Stimulated activated CD8-positive, alpha-beta memory T cell treated with anti-CD3 and anti-CD28 coated beads, Interleukin-4, amount 100 ng/mL, for 24 hours (primary cell): ENCODE measurements at places on chromosomes 12 and 14.

DNA sequence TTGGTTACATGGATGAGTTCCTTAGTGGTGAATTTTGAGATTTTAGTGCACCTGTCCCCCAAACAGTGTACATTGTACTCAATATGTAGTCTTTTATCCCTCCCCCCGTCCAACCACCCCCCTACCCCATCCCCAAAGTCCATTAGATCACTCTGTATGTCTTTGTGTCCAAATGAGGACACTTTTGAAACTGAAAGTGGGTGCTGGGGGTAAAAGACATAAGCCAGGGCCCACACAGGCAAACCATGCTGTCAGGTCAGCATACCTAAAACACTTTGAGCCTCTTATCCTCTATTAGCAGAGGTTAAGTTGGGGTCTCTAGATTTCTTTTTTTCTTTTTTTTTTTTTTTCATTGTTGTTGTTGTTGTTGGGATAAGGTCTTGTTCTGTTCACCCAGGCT, 31.3 kb upstream of the KICS2 start:
- DNase-seq: no peak

GRCh38 chr12:26867080-26867479, 34.1 kb upstream of the ITPR2 start:
- DNase-seq: no peak

GRCh38 chr14:68367536-68367935, 425.3 kb downstream of the ZFP36L1 start:
- DNase-seq: no peak

GRCh38 chr14:67580336-67581171, 19.5 kb downstream of the PIGH start:
- DNase-seq: no peak

DNA sequence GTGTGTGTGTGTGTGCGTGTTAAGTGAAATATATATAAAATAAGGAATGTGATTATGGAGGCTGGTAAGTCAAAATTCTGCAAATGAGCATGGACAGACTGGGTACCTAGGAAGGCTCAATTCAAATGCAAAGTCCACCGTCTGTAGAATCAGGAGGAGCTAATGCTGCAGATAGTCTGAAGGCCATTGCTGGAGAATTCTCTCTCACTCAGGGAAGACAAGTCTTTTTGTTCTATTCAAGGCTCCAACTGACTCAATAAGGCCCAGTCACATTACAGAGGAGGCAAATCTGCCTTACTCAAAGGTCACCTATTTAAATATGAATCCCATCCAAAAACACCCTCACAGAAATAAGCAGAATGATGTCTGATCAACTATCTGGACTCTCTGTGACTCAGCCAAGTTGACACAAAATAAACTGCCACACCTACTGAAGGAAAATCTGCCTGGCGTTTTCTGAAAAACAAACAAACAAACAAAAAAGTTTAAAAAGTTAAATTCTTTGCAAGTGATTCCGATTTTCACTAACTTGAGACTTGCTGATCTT, 684 bp upstream of the KLRF2 start:
- no peak for DNase-seq

- DNase-seq: no peak
Observed at GRCh38 chr12:30862486-30862885, 64.1 kb upstream of the TSPAN11 start.

DNA sequence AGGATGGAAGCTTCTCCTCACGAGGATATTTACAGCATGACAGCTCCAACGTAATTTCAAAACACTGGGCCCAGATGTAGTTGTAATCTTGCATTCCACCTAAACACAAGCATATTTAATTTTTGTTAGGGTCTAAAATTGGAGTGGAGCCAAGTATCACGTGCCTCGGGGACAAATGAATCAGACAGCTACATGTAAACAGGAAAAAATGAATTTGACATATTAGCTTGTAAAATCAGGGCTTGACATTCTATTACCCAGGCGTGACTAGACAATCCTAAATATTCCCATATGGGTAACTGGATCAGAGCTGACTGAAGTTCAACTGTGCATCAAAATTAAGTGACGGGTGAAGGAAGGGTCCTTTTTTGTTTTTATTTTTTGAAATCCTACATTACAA, 59.0 kb downstream of the MDM2 start:
- DNase-seq: no peak

- no peak for DNase-seq
Observed at GRCh38 chr12:57477710-57478681, 1.7 kb downstream of the ARHGAP9 start.

- no peak for DNase-seq
Observed at GRCh38 chr12:99122496-99122895, 477.4 kb downstream of the APAF1 start.

DNA sequence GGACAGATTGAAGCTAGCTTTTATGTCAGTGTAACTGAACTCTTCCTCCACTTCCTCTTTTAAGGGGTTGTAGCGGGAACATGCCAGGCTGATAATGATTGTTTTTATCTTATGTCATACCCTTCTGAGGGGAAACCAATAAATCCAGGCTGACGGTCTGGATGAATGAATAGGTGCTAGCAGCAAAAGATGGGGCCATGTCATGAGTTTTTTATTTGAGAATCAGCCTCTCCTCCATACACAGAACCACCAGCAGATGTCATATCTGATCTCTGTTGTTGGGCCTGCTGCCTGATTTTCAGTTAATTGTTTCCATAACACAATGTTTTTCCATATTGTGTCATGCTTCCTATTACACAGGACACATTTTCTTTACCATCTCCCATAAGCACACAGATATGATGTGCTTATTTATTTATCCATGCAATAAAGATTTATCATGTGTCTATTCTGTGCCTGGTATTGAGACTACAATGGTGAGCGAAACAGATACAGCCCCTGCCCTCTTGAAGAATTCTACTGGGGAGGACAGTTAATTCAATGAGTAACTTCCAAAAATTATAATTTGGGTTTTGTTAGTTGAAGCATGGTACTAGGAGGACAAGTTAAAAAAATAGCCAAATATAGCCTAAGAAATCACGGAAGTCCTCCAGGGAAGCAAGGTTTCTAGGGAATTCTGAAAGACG, 33.6 kb upstream of the CRY1 start:
- no peak for DNase-seq

DNA sequence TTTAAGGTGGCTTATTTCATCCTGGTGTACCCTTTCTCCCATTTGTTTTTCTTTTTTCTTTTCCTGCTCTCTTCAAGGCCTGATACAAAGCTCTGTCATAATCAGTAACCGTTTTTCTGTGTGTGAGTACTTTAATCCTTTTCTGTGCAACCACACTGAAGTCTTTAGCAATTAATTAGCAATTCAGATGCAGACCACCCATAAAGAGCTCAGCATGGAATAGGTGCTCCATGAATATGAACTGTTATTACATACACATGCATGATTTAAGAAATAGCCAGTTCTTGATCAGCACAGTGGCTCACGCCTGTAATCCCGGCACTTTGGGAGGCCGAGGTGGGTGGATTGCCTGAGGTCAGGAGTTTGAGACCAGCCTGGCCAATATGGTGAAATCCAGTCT, 1386.6 kb downstream of the AACS start:
- no peak for DNase-seq
